Endothelial cell (in vitro differentiated cells): ENCODE measurements at places on chromosomes 7 and 10.

- H3K27ac ChIP-seq = no peak overlapping the region
- no peak for DNase-seq
- H3K36me3 ChIP-seq = no peaks in the 10 kb centered on the region
- H3K27me3 ChIP-seq = no peaks in the 10 kb centered on the region
- peaks cover 7% of the 10 kb centered on the region for H3K4me1 ChIP-seq
- no peak overlapping the region for H3K4me3 ChIP-seq
Measured at GRCh38 chr7:96303686-96304443, 18.0 kb downstream of the SLC25A13 start.

DNA sequence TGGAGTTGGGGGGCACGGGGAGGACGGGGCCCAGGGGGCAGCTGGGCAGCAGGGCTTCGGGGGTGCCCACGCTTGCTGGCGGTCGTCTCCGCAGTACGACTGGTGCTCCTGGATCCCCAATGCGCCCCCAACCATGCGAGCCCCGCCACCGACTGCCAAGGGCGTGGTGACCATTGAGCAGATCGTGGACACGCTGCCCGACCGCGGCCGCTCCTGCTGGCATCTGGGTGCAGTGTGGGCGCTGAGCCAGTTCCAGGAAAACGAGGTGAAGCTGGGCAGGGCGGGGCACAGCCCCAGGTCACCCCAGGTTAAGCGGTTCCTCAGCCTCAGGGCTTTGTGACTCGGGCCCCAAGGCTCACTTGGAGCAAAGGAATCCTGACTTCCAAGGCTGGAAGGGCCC is 70.0 kb downstream of the ALOX5 start:
- no peak for DNase-seq
- H3K36me3 ChIP-seq = no peaks in the 10 kb centered on the region
- H3K4me3 ChIP-seq = no peak overlapping the region
- H3K4me1 ChIP-seq = no peaks in the 10 kb centered on the region
- no peak overlapping the region for H3K27ac ChIP-seq

DNA sequence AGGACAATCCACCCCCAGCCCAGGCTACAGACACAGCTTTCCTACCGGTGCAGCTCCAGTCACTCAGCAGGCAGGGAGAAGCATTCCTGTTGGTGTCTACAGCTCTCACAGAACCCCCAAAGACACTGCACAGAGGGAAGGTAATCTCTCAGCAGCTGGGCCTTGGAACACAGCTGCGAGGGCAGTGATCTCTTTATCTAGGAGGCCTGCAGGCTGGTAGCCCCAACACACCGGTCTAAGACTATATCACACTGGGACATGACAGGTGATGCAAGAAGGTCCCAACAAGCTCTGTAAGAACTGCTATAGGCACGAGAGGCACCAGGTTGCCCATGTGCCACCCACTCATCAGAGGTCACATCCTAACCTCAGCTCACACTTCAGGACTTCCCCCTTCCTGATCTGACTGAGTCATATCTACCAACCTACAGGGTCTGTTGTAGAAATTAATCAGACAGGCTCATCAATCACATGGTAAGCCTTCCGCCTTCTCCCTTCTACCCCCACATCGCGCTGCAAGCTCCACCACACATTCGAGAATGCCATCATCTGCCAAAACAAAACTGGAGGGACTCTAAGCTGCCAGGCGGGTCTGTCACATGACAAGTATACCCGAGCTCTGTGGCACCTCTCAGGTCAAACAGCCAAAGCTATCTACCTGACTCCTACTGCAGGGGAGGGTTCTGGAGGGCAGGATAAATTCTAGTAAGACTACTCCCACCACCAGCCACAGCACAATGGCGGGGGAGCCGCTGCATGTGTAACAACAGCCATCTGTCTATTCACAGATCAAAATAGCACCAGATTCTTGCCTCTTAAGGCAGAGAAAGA is 26.1 kb downstream of the FAM53B start:
- DNase-seq = no peak
- H3K27ac ChIP-seq = no peak overlapping the region
- peak overlapping the region; percentile 8 for H3K4me3 ChIP-seq
- peaks cover 49% of the 10 kb centered on the region for H3K4me1 ChIP-seq
- no peaks in the 10 kb centered on the region for H3K36me3 ChIP-seq

DNA sequence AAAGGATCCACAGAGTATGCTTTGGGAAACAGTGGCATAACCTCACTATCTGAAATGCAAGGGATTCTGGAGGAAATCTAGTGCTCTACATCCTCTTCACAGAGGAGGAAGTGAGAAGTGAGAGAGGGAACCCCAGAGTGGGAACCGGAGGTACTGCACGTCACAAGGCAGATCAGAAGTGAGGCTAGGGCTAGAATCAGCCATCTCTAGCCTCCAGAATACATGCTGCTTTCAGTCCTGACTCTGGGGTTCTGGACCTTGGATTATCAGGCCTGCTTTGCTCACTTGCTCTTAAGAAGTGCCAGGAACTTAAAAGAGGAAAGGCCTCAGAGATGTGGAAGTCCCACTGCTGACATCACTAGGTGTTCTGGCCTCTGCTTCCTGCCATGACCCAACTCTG is 25.7 kb downstream of the ZNF503 start:
- H3K4me1 ChIP-seq = peaks cover 21% of the 10 kb centered on the region
- H3K27ac ChIP-seq = no peak overlapping the region
- no peak for DNase-seq
- no peaks in the 10 kb centered on the region for H3K36me3 ChIP-seq
- H3K4me3 ChIP-seq = no peak overlapping the region

DNA sequence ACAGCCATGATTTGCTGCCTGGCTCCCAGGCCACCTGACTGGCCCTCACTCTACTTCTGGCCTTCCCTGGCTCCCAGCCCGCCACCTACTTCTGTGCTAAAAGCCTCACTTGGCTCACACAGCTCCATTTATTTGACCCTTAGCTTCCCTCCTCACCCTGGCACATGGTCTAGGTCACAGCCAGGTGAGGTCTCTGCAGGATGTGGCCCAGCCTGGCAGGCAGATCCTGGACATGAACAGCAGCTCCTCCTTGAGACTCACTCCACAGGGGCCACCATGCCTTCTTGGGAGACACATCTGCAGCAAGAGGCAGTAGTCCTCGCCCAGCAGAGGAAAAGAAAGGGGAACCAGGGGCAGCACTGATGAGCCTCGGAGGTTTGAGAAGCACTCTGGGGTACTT is 64.6 kb downstream of the GRID1 start:
- no peak for DNase-seq
- no peak overlapping the region for H3K27ac ChIP-seq
- no peaks in the 10 kb centered on the region for H3K4me1 ChIP-seq
- H3K36me3 ChIP-seq = no peaks in the 10 kb centered on the region
- H3K27me3 ChIP-seq = no peaks in the 10 kb centered on the region

DNA sequence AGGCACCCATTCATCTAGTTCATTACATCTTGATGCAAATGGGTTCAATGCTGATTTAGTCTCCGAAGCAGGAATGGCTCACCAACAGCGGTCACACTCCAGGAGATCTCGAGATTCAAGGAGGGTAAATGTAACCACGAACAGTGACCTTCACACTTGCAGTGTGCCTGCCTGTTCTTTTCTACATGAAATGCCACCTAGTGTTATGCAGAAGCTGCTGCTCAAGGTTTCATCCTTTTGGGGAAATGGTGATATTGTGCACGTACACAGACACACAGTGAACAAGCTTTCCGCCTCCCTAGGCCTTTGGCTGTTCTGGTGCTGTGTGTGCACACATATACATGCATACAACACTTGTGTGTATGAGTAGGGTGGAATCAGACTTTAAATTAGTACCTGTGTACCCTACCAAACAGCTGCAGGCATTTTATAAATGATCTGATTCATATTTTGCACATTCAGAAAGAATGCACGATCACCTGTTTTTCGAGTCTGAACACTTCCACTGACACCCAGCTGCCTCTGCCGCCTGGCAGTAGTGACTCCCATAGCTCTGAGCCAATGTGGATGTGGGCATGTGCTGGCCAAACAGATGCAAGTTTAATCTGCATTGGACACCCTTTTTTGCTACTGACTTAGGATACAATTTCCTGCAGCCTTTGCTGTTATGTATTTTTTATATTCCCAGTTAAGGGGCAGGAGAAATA is 100.5 kb downstream of the TACC2 start:
- H3K27me3 ChIP-seq = peaks cover 2% of the 10 kb centered on the region
- no peak overlapping the region for H3K4me3 ChIP-seq
- H3K4me1 ChIP-seq = no peaks in the 10 kb centered on the region
- DNase-seq = no peak

DNA sequence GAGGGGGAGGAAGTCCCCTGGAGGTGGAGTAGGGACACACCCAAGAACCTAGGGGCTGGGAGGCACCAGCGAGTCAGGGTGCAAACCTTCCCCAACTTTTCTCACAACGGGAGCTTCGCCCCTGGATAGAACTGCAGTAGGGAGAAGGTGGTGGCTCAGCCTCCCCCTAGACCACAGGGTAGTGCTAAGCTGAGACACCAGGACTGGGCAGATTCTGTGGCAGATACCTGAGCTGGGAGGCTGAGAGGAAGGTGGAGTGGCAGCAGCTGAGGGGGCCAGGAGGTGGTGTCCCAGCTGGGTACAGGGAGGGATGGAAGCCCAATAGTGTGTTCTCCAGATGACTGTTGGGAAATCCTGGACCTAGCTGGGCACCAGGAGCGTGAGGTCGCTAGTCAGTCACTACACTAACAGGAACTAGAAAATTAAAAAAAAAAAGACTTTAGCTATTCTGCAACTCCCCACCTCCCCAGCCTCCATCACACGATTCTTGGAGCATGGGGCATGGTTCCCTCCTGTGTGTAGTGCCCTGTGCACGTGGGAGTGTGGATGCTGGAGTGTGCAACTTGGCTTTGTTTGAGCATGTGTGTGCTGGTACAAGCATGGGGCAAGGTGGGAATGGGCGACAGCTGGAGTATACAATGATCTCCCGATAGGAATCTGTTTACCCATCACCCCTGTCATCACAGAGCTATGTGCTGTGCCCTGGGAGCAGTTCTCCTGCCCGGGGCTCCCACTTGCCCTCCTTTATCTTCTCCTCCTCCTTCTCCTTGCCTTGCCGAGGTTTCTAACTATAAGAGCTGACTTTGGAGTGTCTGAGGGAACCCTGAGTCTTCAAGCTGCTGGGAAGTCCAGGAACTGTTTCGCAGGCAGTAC is 8.8 kb upstream of the TRPV6 start:
- no peak overlapping the region for H3K4me3 ChIP-seq
- H3K27ac ChIP-seq = no peak overlapping the region
- peaks cover 6% of the 10 kb centered on the region for H3K4me1 ChIP-seq
- H3K36me3 ChIP-seq = peaks cover 6% of the 10 kb centered on the region

- H3K36me3 ChIP-seq = peaks cover 45% of the 10 kb centered on the region
- H3K27ac ChIP-seq = peak overlapping the region; percentile 24
- DNase-seq = no peak
Measured at GRCh38 chr7:6392712-6393666, 54.8 kb downstream of the DAGLB start.

- no peaks in the 10 kb centered on the region for H3K36me3 ChIP-seq
- no peak overlapping the region for H3K27ac ChIP-seq
- no peaks in the 10 kb centered on the region for H3K4me1 ChIP-seq
- no peak overlapping the region for H3K4me3 ChIP-seq
Measured at GRCh38 chr7:124937076-124937475, 7.5 kb upstream of the POT1 start.

- no peaks in the 10 kb centered on the region for H3K27me3 ChIP-seq
- H3K4me1 ChIP-seq = no peaks in the 10 kb centered on the region
- H3K4me3 ChIP-seq = no peak overlapping the region
Measured at GRCh38 chr7:102873470-102874165, 39.2 kb upstream of the LRRC17 start.

DNA sequence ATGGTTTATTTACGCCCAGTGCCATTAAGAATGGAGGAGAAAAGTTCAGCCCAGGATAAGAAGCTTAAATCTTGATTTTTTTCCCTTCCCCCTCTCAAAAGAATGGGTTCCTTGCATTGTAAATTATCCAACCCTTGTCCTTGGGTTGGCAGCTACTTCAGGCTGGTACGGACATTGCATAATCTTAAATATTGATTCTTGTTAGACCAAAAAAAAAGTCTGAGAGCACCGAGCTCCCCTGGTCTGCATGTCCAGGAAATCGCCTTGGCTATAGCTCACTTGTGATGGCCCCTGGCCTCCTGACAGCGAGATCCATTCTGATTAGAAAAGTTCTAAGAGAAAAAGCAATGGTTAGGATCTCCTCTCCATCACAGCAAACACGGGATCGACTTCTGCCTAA is 151.7 kb downstream of the EBF3 start:
- no peaks in the 10 kb centered on the region for H3K4me1 ChIP-seq
- H3K4me3 ChIP-seq = no peak overlapping the region
- no peak for DNase-seq

DNA sequence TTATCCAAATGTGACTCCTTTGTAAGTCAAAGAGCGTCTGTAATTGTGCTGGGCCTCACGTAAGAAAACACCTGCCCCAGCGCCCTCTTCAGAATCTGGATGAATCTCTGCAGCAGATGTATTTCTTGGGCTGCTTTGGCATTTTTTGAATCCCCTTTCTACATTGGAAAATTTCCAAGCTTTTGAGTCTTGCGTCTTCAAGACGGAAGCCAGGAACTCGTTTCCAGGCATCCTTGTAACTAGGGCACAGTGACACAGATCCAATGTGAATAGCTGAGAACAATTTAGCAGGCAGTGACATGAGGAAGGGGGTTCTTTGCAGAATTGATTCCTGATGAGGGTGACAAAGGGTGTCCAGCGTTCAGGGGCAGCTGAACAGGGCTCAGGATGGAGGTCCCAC is 862.3 kb downstream of the TYW1 start:
- H3K4me1 ChIP-seq = no peaks in the 10 kb centered on the region
- no peak overlapping the region for H3K27ac ChIP-seq
- H3K36me3 ChIP-seq = peaks cover 10% of the 10 kb centered on the region

GRCh38 chr10:126730856-126731609 is 60.5 kb upstream of the C10orf90 start:
- H3K27me3 ChIP-seq = peaks cover 1% of the 10 kb centered on the region
- no peak for DNase-seq
- H3K4me1 ChIP-seq = no peaks in the 10 kb centered on the region
- H3K4me3 ChIP-seq = no peak overlapping the region
- no peak overlapping the region for H3K27ac ChIP-seq

DNA sequence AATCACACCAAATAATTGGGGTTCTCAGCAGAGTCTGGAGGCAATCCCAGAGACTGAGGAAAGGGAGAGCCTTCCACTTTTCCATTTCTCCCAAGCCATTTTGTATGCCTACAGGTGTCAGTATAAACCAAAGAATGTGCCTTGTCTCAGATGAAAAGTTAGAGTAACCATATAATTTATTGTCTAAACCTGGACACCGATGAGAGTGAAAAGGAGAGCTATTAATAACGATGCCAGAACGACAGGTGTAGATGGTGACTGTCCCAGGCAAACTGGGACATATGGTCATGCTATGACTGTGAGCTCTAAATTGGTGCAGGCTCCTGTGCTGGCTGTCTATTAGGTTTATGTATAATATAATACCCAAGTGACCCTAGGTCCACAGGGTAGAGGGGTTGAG is 219.6 kb downstream of the ARHGAP12 start:
- peaks cover 51% of the 10 kb centered on the region for H3K4me1 ChIP-seq
- no peak for DNase-seq
- peak overlapping the region; percentile 100 for H3K27ac ChIP-seq
- peaks cover 13% of the 10 kb centered on the region for H3K27me3 ChIP-seq
- H3K36me3 ChIP-seq = peaks cover 35% of the 10 kb centered on the region
